Activated CD8-positive, alpha-beta memory T cell treated with anti-CD3 and anti-CD28 coated beads, Interleukin-2, amount 10 ng/mL, durations not matched to agents 7 days and 5 days (primary cell): ENCODE measurements at places on chromosomes 2 and 18. TPM values are rescaled to one million over a fixed set of nuclear protein-coding genes. Genes with fewer than 3 reads are reported as not detected.

- no peaks in the 10 kb centered on the region for H3K36me3 ChIP-seq
- H3K27me3 ChIP-seq: no peaks in the 10 kb centered on the region
Observed at GRCh38 chr2:197657562-197657961, 17.8 kb downstream of the RFTN2 start.

Gene FAM161A
- 4.8 TPM for total RNA-seq

DNA sequence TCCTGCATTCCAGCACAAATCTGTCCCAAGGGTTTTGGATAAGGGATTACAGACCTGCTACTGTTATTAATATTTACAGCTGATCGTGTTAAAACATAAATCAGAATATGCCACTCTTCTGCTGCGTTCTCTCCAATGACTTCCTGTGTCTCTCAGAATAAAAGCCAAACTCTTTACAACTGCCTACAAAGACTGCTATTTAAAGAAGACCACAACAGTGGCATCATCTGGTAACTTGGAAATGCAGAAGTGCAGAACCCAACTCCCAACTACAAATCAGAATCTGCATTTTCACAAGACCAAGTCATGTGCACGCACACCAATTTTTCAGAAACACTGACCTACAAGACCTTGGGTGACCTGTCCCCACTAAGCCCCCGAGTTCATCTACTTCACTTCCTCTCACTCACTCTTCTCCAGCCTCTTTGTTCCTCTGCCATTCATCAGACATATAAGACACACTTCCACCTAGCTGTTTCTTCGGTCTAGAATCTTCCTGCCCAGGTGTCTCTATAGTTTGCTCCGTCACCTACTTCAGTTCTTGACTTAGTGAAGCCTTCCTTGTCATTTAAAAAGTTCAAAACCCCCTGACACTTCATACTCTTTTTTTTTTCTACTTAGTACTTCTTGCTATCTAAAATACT lies 36.0 kb downstream of the CHN1 start:
- DNase-seq: no peak
- H3K4me3 ChIP-seq: no peak overlapping the region
- peaks cover 12% of the 10 kb centered on the region for H3K4me1 ChIP-seq
- no peak overlapping the region for H3K27ac ChIP-seq

GRCh38 chr2:10265329-10266132 lies 37.2 kb upstream of the HPCAL1 start:
- no peak overlapping the region for H3K27ac ChIP-seq
- DNase-seq: no peak
- H3K4me3 ChIP-seq: no peak overlapping the region
- H3K27me3 ChIP-seq: peaks cover 12% of the 10 kb centered on the region
- no peaks in the 10 kb centered on the region for H3K36me3 ChIP-seq
- H3K4me1 ChIP-seq: no peaks in the 10 kb centered on the region
